ENCODE measurements at places on chromosomes 3 and 15.

- no peak for DNase-seq
These were observed 177.1 kb upstream of the ICE2 start for GRCh38 chr15:60656041-60656440.

DNA sequence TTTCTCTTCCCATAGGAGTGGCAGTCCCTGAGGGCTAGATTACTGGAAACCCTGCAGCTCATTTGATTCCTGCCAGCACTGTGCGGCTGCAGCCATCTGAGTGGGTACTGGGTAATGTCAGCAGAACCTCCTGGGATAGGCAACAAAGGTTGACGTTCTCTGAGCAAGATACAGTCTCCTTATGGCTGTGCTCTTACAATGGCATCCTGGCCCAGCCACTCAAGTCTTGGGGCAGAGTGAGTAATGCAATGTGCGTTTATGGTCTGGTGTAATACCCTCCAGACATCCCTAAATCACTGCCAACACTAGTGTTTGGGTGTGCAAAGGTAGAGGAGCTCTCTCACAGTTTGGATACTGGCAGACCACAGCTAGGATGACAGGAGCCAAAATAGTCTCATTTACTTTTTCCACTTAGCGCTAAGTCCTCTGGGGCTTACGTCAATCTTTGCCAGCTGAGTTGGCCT is 775.8 kb downstream of the ZNF385D start:
- DNase-seq, result no peak

GRCh38 chr15:91941871-91942658 is 88.6 kb downstream of the SLCO3A1 start:
- DNase-seq, result no peak

DNA sequence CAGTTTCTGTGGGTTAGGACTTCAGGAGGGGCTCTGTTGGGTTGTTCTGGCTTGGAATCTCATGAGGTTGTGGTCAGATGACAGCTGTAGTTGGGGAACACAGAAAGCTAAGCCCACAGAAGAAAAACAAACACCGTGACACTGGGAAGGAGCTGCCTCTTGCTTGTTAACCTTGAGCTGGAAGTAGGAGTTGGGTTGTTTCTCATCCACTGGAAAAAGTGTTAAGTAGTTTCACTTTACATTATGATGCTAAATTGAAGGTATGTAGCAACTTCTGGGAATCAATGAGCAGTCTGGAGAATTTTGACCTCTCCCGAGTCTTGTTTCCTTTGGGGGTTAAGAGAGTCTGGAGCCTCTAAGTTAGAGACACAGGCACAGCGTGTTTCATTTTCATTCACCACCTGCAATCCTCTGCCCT is 20.4 kb downstream of the HACD3 start:
- no peak for DNase-seq

GRCh38 chr3:127640042-127640355 is 11.0 kb downstream of the PODXL2 start:
- no peak for DNase-seq
